Gastroesophageal sphincter (tissue), 4 donors: ENCODE measurements at places on chromosomes 3 and 15.

- no peak overlapping the region for H3K4me3 ChIP-seq
- no peak overlapping the region for H3K27ac ChIP-seq
- peak; percentile 48 for ATAC-seq
- peaks cover 22% of the 10 kb centered on the region for H3K27me3 ChIP-seq
Measured at GRCh38 chr3:46895204-46895660, 17.7 kb downstream of the PTH1R start.

GRCh38 chr3:10585945-10586344 lies 80.6 kb upstream of the ATP2B2 start:
- H3K27ac ChIP-seq: no peak overlapping the region
- H3K4me1 ChIP-seq: no peaks in the 10 kb centered on the region
- ATAC-seq: no peak
- H3K4me3 ChIP-seq: no peak overlapping the region

DNA sequence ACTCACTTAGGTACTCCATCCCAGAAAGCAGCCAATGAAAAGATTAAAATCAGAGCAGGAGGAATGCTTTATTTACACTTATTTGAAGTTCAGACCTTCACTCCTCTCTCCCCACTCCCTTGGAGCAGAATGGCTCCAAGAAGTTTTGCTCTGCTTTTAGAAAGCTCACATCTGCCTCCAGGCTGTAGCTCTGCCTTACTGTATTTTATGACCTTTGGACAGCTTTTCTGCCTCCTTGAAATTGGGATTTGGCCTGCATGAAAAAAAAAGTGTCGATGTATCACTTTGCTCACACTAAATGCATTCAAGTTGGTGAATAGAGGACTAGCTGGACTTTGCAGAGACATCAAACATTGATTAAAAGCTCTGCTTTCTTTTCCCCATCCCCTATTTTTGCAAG lies 95.3 kb downstream of the SLC9A9 start:
- H3K4me3 ChIP-seq: no peak overlapping the region
- H3K36me3 ChIP-seq: no peaks in the 10 kb centered on the region
- ATAC-seq: no peak
- H3K27me3 ChIP-seq: no peaks in the 10 kb centered on the region
- H3K27ac ChIP-seq: no peak overlapping the region
- H3K4me1 ChIP-seq: peaks cover 7% of the 10 kb centered on the region

DNA sequence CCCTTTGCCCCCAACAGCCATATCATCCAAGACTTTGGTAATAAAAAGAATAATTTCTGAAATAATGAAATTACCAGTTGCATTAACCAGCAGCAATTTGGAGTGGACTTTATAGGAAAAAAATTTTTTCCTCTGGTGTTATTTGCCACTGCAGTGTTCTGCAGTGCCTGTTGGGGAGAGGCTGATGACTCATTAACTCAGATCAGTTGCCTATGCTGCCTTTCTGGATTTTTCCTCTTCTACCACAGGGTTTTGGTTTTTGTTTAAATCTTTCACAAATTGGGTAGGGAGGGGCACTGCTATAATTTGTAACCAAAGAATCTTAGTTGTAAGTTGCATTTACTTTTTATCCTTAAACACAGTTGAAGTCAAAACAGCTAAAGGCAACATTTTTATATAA lies 22.7 kb downstream of the ATP6V1A start:
- ATAC-seq: no peak
- H3K4me1 ChIP-seq: no peaks in the 10 kb centered on the region
- no peaks in the 10 kb centered on the region for H3K27me3 ChIP-seq
- H3K27ac ChIP-seq: no peak overlapping the region
- no peaks in the 10 kb centered on the region for H3K36me3 ChIP-seq
- no peak overlapping the region for H3K4me3 ChIP-seq

GRCh38 chr3:76495216-76495615 lies 544.7 kb upstream of the ROBO2 start:
- H3K27me3 ChIP-seq: no peaks in the 10 kb centered on the region
- ATAC-seq: no peak
- no peak overlapping the region for H3K4me3 ChIP-seq
- H3K36me3 ChIP-seq: no peaks in the 10 kb centered on the region
- H3K27ac ChIP-seq: no peak overlapping the region

- no peak overlapping the region for H3K4me3 ChIP-seq
- no peaks in the 10 kb centered on the region for H3K4me1 ChIP-seq
- H3K27ac ChIP-seq: no peak overlapping the region
- H3K27me3 ChIP-seq: no peaks in the 10 kb centered on the region
- ATAC-seq: no peak
Measured at GRCh38 chr3:140508550-140508949, 169.3 kb upstream of the TRIM42 start.

DNA sequence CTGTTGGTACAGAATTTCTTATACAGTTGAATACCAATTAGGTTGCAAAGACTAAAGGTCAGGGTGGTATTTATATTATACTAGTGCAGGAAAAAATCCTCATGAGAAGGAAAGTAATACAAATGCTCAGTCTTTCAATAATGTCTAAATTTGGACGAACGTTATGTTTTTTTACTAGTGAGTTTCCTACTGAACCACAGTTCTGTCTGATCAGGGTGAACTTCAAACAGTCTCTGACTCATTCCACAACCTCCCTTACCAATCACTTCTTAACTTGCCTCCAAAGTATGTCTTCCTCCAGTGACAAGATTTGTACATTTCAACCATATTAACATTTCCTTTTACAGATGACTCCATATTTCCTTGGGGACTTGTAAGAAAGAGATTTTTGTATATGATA lies 3.4 kb downstream of the TMEM212 start:
- H3K27me3 ChIP-seq: no peaks in the 10 kb centered on the region
- H3K4me3 ChIP-seq: no peak overlapping the region
- peaks cover 3% of the 10 kb centered on the region for H3K4me1 ChIP-seq
- no peak overlapping the region for H3K27ac ChIP-seq
- no peak for ATAC-seq
- H3K36me3 ChIP-seq: no peaks in the 10 kb centered on the region

DNA sequence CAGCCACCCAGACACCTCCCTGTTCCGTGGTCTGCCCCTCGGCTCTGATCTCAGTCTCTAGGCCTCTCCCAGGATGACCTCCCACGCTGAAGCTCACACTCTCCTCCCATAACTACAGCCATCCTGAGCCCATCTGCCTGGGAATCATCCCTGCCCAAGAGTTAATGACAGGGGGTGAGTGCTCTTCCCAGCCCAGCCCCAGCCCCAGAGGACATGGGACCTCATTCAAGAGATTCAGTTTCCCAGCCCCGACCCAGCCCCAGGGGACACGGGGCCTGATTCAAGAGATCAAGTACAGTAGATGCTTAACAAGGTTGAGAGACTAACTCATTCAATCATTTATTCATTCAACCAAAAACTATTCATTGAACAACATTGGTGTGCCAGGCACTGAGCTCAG lies 272.0 kb downstream of the XXYLT1 start:
- H3K27ac ChIP-seq: no peak overlapping the region
- ATAC-seq: no peak
- no peaks in the 10 kb centered on the region for H3K27me3 ChIP-seq
- no peak overlapping the region for H3K4me3 ChIP-seq

DNA sequence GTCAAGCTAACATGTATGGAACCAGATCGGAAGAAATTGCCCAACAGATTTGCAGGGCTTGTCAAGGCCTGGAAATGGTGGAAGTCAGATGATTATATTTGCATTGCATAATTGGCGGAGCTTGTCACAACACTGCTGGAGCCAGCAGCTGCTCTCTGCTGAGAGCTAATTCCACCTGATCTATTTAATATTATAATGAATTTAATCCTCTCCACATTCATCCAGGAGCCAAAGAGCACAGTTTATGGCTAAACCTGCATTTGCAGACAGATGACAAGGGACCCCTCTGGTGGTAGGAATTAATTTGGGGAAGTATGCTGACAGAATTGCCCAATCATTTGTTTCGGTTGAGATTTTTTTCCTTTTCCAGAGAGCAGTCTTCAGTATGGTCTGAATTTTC lies 730.2 kb downstream of the TUSC7 start:
- no peaks in the 10 kb centered on the region for H3K36me3 ChIP-seq
- H3K27me3 ChIP-seq: no peaks in the 10 kb centered on the region
- H3K4me1 ChIP-seq: no peaks in the 10 kb centered on the region
- no peak overlapping the region for H3K27ac ChIP-seq
- H3K4me3 ChIP-seq: no peak overlapping the region

DNA sequence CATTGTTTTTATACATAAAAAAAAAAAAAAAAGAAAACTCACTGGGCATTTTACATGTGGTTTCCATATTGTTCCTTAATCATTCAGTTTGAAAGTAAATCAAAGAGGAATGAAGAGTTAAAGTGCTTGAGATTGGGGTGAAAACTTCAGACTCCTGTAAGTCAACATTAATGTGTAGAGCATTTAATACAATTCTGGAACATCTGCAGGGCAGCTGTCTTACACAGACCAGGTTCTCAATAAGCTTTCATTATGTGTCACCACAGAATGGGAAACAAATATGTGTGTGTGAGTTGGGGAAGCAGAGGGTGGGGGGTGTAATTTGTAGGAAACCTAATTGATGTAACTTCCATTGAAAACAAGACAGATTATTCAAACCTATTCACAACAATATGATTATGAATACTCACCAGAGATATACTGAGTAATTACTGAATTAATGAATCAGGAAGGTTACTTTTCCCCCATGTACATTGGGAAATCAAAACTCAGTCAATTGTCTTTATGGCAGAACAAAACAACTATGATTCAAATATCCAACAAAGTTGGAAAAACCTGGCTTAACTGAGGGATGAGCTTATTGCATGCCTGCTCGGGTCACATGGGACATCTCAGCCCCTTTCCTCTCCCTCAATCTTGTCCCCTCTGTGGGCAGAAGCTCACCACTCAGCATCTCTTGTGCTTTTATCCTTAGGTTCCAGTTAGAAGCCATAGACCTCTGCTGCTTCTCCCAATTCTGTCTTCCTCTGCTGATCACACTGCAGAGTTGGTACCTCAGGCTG lies 281.2 kb upstream of the THBS1 start:
- H3K4me1 ChIP-seq: peaks cover 2% of the 10 kb centered on the region
- H3K4me3 ChIP-seq: no peak overlapping the region
- H3K27ac ChIP-seq: no peak overlapping the region

DNA sequence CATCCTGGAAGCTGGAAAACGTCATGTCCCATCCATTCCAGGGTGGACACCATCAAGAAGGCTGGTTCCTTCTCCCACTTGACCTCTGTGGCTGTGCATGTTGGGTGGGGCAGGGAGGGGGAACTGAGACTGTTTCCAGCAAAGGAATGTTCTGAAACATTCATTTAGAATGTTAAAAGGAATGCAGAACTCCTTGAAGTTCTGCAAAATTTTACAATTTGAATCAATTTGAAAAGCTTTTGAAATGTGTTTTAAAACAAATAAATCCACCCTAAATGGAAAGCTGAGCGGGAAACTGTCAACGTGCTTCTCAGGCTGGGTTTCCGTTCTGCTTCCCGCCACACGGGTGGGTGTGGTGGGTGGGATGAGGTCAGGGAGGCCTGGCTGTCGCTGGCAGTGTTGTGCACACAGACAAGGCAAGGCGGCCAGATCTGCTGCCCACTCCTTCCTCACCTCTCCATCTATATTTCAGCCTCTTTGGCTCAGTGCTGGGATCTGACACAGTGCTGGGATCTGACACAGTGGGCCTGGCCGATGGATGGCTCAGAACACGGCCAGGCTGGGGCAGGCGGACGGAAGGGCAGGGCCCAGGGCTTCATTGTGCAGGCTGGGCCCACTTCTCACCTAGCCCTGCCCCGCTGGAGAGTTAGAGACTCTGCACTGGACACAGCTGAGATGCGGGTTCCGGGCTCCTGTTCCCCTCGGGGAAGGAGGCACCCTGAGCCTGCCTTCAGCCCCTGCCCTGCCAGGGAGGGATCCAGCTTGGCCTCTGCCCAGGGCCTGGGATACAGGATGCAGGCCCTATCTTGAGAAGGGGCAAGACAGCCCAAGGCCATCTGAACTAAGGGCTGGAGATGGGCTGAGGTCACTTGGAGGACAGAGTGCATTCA lies 110.4 kb downstream of the TMEM266 start:
- no peaks in the 10 kb centered on the region for H3K36me3 ChIP-seq
- H3K27ac ChIP-seq: peak overlapping the region; percentile 68
- H3K4me3 ChIP-seq: no peak overlapping the region
- H3K27me3 ChIP-seq: peaks cover 3% of the 10 kb centered on the region
- H3K4me1 ChIP-seq: peaks cover 8% of the 10 kb centered on the region

DNA sequence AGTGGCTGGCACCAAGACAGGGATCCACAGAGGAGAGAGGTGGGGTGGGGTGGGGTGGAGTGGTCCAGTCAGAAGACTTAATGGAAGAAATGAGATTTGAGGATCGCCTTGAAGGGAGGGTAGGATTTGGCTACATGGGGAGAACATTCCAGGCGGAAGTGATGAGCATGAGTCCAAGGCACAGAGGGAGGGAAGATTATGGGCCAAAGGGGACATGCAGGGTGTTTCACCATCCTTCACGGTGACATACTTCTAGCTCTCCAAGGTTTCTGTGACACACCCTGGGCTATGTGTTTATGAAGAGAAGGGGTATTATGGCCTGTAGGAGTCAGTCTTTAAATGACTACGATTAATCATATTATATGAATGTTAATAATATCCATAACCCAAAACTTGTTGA lies 7.7 kb upstream of the FBN1 start:
- no peak overlapping the region for H3K27ac ChIP-seq
- no peaks in the 10 kb centered on the region for H3K27me3 ChIP-seq
- no peak overlapping the region for H3K4me3 ChIP-seq
- H3K4me1 ChIP-seq: peaks cover 2% of the 10 kb centered on the region
- ATAC-seq: peak; percentile 63
- no peaks in the 10 kb centered on the region for H3K36me3 ChIP-seq
